ENCODE measurements at places on chromosomes 16 and 17.

DNA sequence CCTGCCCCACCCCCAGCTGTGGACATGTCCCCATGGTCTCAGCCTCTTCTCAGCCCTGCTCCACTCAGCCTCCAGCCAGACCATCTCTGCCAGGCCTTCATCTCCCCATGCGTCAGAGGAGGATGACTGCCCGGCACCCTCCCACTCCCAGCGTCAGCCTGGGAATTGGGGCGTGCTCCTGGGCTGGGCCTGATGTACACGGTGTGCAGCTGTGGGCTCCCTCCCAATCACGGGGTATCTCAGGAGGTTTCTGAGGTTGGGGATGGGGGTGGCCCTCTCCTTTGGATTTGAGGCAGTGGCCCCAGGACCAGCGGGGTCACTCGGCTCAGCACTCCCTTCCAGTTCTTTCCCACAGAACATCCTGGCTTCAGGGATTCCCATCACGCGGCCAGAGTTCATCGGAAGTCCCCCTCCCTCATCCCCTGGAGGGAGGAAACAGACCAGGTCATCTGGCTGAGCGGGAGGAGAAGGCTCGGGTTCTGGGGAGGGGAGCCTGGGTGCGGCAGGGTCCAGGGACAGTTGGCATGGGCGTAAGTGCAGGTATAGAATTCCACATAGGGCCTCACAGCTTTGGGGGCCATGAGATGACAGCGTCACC, 36.9 kb downstream of the SOCS3 start:
- no peak for DNase-seq

GRCh38 chr17:45096141-45096540, 35.0 kb downstream of the NMT1 start:
- no peak for DNase-seq

GRCh38 chr17:67891481-67892119, 66.3 kb downstream of the BPTF start:
- no peak for DNase-seq

GRCh38 chr16:22192261-22193062, 13.6 kb upstream of the EEF2K start:
- peak; percentile 62 for DNase-seq

DNA sequence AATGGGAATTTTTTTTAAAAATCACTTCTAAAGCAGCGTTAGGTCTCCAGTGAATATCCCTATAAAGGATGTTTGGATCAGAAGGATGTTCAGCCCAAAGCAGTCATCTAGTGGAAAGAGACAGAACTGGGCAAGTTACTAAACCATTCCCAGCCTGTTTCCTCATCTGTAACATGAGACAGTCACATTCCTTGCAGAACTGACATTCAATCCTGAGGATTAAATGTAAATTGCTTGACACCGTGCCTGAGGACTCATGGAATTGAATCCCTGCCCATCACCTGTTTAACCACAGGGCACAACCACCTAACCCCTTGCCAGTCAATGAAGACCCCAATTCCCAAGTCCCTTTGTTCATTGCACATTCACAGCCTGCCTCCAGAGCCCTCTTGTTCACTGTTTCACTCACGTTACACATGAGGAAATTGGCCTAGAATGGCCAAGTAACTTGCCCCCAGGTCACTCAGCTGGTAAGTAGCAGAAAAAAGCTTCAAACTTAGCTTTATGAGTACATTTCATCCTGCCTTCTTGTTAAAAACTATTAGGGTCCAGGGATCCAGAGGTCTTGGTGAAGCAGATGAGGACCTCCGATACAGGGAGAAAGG, 1.4 kb downstream of the CMTM2 start:
- no peak for DNase-seq

- no peak for DNase-seq
Observed at GRCh38 chr16:12094537-12095265, 118.2 kb downstream of the SNX29 start.

GRCh38 chr17:40433551-40434415, 9.5 kb upstream of the IGFBP4 start:
- no peak for DNase-seq

GRCh38 chr17:74618451-74618850, 5.1 kb downstream of the CD300E start:
- DNase-seq: no peak

DNA sequence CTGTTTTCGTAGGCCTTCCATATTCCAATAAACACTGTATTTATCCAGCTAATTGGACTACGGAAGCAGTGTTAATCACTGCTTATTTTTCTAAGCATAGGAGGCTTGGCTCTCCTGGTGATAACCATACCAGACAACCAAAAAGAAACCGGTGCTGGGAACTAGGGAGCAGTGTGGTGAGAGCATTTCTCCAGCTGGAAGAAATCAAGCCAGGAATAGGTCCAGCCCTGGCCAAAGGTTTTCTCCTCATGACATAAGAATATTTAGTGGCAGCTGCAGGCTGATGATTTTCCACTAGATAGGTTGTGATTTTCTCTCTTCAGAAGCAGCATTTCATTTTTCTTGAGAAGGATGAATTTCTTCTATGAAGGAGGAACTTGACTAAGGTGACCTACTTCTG, 141.5 kb downstream of the TRIM37 start:
- DNase-seq: no peak
